ENCODE measurements at places on chromosomes 11 and 22.

DNA sequence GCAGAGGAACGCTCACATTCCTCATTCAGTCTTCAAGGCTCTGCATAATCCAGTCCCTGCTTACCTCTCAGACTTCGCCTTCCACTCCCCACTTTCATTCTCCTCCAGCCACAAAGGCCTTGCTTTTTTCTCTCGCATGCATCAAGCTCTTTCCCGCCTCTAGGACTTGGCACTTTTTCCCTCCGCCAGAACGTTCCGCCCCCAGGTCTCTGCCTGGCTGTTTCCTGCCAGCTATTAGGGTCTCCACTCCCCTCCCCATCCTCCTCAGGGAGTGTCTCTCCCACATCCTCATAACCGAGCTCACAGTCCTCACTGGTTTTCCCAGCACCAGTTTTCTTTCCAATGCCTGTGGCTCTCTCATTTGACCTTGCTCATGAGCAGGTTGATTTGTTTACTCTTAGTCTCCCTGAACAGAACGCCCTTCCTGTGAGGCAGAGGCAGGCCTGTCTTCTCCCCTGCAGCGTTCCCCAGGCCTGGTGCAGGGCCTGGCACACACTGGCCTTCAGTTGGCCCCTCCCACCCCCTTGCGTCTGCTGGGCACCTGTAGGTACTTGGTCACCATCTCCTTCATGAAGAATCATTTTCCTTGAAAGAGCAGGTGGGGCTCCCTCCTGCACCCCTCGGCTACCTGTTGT, 75.2 kb downstream of the RTL6 start:
- DNase-seq = peak; percentile 78

DNA sequence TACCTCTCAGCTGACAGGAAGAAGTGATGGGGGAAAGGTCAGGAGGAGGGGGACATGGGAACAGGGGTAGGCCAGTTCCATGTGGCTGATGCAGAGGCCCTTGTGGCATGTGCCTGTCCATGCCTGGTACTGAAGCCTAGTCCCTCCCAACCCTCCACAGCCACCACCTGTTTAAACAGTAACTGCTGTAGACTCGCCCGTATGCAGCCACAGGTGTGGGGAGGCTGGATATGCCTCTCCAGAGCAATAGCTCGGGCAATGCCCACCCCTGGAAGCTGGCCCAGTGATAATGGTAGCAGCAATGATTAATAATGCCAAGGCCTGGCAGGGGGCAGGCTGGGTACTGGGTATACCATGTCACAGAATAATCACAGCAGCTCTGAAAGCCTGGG, 2.3 kb downstream of the SMTN start:
- DNase-seq = peak; percentile 60

DNA sequence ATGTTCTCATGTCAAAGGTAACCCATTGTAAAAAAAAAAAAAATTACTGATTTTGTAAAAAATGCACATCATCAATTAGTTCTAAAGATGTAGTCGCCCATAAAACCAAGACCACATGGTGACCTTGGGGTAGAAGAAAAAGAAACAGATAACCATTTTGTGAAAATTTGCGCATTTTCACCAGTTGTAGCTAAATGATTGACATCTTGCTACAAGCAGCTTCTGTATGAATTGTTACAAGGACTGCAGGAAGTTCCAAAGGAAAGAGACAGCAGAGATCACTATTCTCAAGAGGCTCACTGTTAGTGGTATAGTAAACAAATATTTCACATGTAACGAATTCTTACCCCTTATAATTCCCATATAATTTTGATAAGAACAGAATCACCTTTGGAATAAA, 48.7 kb downstream of the MAML2 start:
- DNase-seq = no peak

- DNase-seq = peak; percentile 17
Measured at GRCh38 chr22:30396871-30397655, at the start of gene SEC14L2. TSS of gene SEC14L2 (plus strand) at chr22:30397018. CDS start at chr22:30397117, 99 bp downstream.

DNA sequence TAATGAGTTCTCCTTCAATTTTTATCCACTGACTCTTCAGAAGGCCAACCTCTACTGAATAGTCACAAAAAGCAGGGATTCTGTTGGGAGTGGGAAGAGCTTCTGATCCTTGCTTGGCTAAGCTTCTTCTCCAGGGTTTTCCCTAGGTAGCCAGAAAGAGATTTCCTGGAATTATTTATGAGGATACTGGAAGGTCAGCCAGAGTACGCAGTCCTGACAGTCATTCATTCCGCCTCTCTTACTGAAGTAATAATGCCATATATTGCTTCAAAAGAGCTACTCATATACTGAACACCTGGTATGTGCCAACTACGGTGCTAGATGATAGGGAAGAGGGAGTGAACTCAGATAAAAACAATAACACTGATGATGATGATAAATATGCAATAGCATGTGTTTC, 116.1 kb downstream of the CCDC34 start:
- DNase-seq = no peak
